ENCODE measurements at places on chromosomes 5 and 9.

GRCh38 chr9:137751616-137752015 is 126.0 kb upstream of the CACNA1B start:
- no peak for DNase-seq

GRCh38 chr5:152277936-152278335 is 127.1 kb downstream of the NMUR2 start:
- DNase-seq = no peak

DNA sequence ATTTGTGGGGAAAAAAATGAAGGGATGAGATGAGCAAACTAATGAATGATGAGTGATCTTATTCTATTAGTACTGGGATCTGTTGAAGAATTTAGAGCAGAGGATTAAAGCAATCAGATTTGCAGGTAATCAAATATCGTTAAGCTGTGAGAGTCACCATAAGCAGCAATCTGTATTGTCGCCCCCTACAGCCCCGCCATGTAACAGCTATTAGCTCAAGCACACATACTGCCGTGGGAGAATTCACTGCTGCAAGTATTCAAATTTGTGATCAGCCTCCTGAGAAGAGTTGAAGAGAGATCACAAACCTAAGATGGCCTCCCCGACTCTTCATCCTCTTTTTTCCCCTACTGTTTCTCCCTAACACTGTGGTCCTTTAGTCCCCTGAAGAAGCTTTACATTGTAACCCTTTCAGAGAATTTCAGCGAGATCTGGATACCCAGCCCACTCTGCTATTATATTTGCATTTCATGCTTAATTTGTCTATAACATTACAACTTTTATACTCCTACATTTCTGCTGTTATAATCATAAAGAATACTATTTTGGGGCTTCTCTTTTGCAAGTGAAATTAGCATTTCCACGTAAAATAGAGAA is 28.5 kb upstream of the PHF24 start:
- DNase-seq = no peak

DNA sequence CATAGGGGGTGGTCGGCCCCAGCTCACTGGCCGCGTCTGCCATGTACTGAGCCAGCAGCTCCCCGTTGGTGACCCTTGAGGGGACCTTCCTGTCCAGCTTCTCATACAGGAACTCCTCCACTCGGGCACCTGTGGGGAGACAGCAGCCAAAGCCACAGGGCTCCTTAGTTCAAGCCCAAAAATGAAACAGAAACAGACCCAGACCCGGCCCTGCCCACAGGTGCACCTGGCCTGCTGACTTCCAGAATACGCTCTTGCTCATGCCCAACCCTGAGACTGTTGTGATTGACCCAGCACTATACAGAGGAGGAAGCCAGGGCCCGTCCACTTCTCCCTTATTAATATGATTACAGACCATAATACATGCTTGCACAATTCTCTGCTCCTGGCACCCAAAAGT is 7.0 kb downstream of the SH3GLB2 start:
- DNase-seq = no peak

DNA sequence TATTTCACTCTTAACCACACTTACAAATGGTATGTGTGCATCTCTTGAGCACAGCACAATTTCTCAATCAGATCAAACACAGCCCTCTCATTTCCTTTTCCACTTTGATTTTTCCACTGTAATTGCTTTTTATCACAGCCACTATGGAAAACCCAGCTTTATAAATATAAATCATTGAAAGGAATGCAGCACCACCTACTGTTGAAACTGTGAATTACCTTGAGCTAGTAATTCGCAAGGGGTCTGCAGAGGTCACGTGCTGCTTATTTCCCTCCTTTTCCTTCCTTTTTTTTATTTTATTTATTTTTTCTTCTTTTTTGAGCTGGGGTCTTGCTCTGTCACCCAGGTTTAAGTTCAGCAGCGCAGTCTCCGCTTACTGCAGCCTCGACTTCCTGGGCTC is 76.9 kb downstream of the CDH6 start:
- DNase-seq = peak; percentile 5

- DNase-seq = no peak
Measured at GRCh38 chr5:905139-905642, 12.5 kb downstream of the TRIP13 start.

GRCh38 chr5:150499437-150499956 is 8.4 kb upstream of the NDST1 start:
- no peak for DNase-seq

- DNase-seq = peak; percentile 48
Measured at GRCh38 chr9:129776566-129776937, 23.7 kb upstream of the PTGES start.

DNA sequence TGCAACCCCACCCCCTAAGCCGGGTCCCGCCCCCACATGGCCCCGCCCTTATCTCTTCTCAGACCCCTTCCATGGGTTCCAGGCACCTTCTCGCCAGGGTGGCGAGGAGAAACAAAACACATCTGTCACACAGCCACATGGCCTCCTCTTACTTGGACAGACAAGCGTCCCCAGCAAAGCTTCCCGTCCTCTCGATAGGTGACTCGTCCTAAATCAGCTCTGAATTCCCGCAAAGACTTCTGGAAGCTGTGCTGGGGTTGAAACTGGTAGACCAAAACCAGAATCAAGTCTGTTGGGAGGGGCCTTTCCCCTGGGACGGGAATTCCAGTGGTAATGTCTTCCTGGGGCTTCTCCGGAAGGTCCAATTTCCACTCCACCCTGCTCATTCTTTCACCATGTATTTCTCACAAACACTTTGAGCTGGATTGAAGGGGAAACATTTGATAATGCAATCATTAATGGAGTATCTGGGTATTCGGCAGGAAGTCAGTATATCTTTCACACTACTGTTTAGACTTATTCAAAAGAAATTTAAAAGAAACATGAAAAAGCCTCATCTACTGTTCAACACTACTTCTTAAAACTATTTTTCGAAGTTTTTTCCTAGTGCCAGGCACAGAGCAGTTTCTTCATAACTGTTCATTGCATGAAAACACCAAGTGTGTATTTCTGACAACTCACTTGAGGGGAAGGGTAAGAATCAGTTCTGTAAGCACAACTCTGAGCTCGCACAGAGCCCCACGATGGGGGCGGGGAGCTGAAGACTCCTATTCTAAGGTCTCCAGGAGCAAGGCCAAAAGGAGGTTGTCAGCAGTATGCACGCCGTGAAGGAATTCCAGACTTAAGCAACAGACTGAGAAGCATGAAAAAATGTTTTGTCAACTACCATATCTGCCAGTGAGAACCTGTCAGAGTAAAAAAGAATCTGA is 644 bp upstream of the CTNNAL1 start:
- peak; percentile 76 for DNase-seq
